ENCODE measurements at places on chromosomes 16 and 17. TPM values are rescaled to one million over a fixed set of nuclear protein-coding genes. Genes with fewer than 3 reads are reported as not detected.

The ZP2 gene
- 4.1 TPM for total RNA-seq

DNA sequence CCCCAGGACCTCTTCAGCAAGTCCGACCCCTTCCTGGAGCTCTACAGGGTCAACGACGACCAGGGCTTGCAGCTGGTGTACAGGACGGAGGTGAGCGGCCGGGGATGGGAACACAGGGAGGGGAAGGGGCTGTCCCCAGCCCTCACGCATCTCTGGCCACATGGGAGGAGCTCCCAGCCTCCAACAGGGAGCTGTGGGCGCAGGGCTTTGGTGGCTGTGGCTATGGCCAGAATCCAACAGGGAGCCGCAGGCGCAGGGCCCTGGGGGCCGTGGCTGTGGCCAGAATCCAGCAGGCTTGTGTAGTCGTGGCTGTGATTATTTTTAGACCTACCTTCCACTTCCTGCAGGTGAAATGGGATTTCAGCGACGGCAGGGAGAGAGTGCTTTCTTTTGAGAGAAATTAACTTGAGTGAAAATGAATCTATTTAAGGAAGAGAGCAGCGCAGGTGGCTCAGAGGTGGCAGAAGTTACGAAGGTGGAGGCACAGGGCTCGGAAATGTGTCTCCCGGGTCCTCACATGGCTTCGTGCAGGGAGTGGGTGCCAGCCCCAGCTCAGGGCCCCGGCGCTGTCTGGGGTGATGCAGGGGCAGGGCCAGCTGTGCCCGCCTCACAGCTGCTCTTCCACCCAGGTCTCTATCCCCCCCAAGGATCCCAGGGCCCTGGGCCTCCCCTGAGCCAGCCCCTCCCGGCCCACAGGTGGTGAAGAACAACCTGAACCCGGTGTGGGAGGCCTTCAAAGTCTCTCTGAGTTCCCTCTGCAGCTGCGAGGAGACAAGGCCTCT, 9.4 kb downstream of the CPNE7 start:
- H3K27ac ChIP-seq, result no peak overlapping the region
- no peak overlapping the region for H3K4me3 ChIP-seq
- no peaks in the 10 kb centered on the region for H3K4me1 ChIP-seq

GRCh38 chr17:49836111-49837030, 11.5 kb downstream of the TAC4 start:
- peaks cover 15% of the 10 kb centered on the region for H3K27me3 ChIP-seq
- peaks cover 31% of the 10 kb centered on the region for H3K36me3 ChIP-seq
- DNase-seq, result no peak
- H3K4me3 ChIP-seq, result peak overlapping the region; percentile 72

The ARHGAP27 gene
- total RNA-seq, result 155 TPM

GRCh38 chr17:12536021-12536420, 129.7 kb upstream of the MYOCD start:
- no peak overlapping the region for H3K4me3 ChIP-seq
- H3K27me3 ChIP-seq, result no peaks in the 10 kb centered on the region
- DNase-seq, result no peak

GRCh38 chr17:37358830-37359681, 16.7 kb upstream of the C17orf78 start:
- H3K4me3 ChIP-seq, result peak overlapping the region; percentile 98
- no peak overlapping the region for H3K27ac ChIP-seq
- DNase-seq, result peak; percentile 99
- H3K36me3 ChIP-seq, result no peaks in the 10 kb centered on the region

DNA sequence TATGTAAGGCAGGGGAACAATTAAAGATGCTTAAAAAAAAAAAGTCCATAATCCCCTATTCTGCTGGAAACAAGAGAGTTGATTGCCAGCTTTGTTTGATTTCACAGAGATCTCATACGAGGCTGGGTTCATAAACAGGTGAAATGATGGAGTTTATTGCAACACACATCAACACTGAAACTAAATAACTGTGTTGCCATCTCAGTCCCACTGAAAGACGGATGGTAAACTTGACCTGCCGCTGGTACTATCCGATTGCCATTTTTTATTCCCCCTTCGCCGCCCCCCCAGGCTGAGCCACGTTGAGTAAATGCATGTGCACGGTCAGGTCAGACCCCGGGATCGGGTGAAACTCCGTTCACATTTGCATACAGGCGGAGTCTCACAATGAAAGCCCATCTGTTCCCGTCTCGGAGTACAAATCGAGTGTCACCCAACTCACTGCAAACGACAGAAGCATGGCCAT, 119.2 kb downstream of the SKAP1 start:
- peaks cover 2% of the 10 kb centered on the region for H3K4me1 ChIP-seq
- peaks cover 1% of the 10 kb centered on the region for H3K27me3 ChIP-seq
- peak overlapping the region; percentile 13 for H3K4me3 ChIP-seq
- H3K27ac ChIP-seq, result no peak overlapping the region

The CCT6B gene
- total RNA-seq, result 3.9 TPM

DNA sequence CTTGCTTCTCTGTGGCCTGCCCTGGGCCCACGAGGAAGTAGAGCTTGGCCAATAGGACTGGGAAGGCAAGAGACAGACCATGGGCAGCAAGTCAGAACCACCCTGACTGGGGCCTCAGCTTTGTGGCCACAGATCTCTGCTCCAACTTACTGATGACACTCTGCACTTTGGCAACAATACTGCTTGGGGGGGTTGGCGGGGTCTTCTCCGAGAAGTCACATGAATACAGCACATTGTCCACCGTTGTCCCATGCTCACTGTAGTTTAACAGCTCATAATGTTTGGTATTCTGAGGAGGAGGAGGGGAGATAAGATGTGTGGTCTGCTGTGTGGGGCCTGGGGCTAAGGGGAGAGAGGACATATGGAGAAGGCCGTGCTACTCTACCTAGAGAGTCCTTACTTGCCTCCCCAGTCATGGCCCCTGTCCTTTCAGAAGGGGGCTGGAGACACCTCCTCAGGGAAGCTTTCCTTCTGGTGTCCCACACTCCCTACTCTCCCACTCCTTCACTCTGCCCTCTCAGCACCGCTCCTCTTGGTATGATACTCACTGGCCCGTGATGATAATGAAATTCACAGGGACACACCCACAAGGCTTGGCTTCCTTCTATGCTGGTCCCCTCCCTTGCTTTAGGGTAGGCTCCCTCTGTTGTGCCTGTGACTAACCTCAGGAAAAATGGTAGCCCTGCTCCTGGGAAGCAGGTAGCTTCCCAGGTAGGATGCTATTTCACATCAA, 4.0 kb upstream of the DHRS13 start:
- peaks cover 14% of the 10 kb centered on the region for H3K27me3 ChIP-seq
- DNase-seq, result no peak
- H3K27ac ChIP-seq, result no peak overlapping the region
- H3K4me3 ChIP-seq, result peak overlapping the region; percentile 42

DNA sequence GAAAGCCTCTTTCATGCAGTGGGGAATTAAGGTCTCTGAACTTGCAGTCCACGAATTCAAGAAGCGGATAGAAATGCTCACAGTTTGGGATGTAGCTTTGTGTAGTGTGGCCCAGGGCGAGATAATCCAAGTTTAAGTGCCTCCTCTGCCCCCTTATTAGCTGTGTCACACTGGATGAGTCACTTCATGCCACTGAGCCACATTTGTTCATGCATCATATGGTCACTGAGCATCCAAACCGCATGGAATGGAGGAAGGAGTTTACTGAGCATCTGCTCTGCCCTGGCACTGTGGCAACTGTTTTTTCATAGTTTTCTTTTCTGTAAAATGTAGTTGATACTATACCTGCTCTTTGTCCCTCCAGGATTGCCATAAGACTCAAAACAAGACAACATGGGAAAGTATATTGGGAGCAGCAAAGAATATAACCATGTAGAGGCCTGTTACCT, 15.1 kb upstream of the DHX8 start:
- H3K4me1 ChIP-seq, result no peaks in the 10 kb centered on the region
- H3K27ac ChIP-seq, result no peak overlapping the region
- no peaks in the 10 kb centered on the region for H3K36me3 ChIP-seq
- H3K4me3 ChIP-seq, result no peak overlapping the region

- H3K27ac ChIP-seq, result no peak overlapping the region
- peaks cover 7% of the 10 kb centered on the region for H3K27me3 ChIP-seq
- no peaks in the 10 kb centered on the region for H3K4me1 ChIP-seq
- no peaks in the 10 kb centered on the region for H3K36me3 ChIP-seq
Observed at GRCh38 chr16:69861292-69862030, 89.7 kb upstream of the CLEC18A start.

The KRT24 gene
- total RNA-seq, result not detected

The CCDC78 gene
- 0.85 TPM for total RNA-seq

DNA sequence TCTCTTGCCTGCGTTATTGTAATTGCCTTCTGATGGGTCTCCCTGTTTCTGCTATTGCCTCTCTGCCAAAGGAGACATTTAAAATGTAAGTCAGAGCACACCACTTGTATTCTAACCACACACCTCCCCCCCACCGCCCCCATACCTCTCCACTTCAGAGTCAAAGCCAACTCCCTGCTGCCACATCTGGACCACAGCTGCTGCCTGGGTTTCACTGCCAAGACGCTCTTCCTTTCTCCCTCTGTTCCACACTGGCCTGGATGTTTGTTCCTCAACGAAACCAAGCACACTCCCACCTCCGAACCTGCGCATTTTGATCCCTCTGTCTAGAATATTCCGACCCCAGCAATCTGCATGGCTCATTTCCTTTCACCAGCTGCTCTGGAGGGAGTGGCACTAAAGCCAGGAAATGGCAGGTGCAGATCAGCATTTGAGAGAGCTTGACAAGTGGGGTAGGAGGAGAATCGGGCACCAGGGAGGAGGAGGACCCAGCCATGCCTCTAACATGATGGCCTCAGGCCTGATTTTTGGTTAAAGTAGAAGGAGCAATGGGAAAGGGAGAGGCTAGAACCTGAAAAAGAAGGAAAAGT, 92.4 kb upstream of the HS3ST2 start:
- H3K4me1 ChIP-seq, result peaks cover 3% of the 10 kb centered on the region
- DNase-seq, result no peak
- no peak overlapping the region for H3K27ac ChIP-seq
- H3K4me3 ChIP-seq, result no peak overlapping the region
- no peaks in the 10 kb centered on the region for H3K27me3 ChIP-seq

GRCh38 chr17:7237761-7238419, 1.4 kb downstream of the PHF23 start:
- peak overlapping the region; percentile 99 for H3K4me3 ChIP-seq
- peak; percentile 65 for DNase-seq
- peak overlapping the region; percentile 76 for H3K27ac ChIP-seq
- peaks cover 42% of the 10 kb centered on the region for H3K27me3 ChIP-seq
- H3K36me3 ChIP-seq, result peaks cover 50% of the 10 kb centered on the region

DNA sequence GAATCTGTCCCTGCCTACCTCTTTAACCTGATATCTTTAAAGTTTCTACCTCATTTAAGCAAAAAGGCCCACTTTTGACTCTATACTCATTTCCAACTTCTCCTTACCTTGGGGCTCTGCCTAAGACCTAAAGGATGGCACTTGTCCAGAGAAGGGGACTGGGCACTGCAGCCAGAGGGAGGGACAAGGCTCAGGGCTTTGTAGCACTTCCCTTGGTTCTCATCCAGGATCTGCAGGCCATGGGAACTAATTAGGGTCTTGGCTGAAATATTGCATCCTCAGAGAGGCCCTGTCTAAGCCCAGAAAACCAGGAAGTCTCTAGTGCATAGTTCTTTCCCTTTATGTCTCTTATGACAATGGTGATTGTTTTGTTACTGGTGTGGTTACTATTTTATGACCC, 37.3 kb downstream of the IRX5 start:
- no peaks in the 10 kb centered on the region for H3K36me3 ChIP-seq
- DNase-seq, result no peak
- peaks cover 5% of the 10 kb centered on the region for H3K27me3 ChIP-seq
- no peak overlapping the region for H3K27ac ChIP-seq

DNA sequence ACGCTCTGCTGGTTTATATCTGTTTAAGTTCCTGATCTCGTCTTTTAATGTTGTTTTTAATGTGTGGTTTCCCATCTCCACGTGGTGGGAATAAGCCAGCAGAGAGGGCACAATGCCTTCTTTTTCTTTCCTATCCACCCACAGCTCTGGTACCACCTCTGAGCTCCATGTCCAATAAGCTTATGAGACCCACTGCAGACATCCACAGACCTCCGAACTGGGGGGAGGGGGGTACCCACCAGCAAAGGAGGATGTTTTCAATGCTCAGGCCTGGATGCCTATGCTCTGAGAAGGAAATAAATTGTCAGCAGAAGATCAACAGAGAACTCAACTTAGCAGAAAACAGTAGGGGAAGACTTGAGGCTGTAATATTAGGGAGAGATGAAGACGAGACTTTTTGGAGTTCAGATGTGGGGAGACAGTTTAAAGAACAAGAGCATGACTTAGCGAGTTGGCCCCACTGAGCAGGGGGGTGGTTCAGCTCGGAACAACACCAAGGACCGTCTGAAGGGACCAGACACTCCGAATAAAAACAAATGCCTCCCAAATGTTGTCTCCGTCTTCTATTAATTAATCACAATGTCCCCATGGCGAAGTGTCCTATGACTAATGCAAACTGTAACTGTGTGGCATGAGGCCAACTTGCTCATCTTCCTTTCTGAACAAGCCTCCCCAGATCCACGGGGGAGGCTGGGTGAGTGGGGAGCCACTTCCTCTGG, 62.7 kb downstream of the GAS7 start:
- H3K4me3 ChIP-seq, result no peak overlapping the region
- no peaks in the 10 kb centered on the region for H3K36me3 ChIP-seq
- no peak for DNase-seq
- peaks cover 3% of the 10 kb centered on the region for H3K27me3 ChIP-seq
- no peak overlapping the region for H3K27ac ChIP-seq
- H3K4me1 ChIP-seq, result no peaks in the 10 kb centered on the region

The GPR142 gene
- 0.18 TPM for total RNA-seq

DNA sequence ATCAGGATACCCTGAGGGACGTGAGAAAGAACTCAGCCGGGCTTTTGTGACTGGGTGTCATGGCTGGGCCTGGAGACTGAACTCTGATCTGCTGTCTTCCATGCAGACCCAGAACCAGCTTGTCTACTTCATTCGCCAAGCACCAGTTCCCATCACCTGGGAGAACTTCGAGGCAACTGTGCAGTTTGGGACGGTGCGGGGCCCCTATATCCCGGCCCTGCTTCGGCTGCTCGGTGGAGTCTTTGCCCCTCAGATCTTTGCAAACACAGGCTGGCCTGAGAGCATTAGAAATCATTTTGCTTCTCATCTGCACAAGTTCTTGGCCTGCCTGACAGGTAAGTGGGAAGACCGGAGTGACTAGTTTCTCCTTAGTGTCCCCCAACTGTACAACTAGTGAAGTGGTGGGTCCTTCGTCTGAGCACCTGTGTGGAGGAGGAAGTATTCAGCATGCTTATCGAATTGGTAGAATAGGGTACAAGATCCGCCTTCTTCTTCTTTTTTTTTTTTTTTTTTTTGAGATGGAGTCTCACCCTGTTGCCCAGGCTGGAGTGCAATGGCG, 15.5 kb downstream of the DNAH2 start:
- no peaks in the 10 kb centered on the region for H3K4me1 ChIP-seq
- H3K36me3 ChIP-seq, result no peaks in the 10 kb centered on the region
- H3K4me3 ChIP-seq, result no peak overlapping the region
